ENCODE measurements at places on chromosomes 11 and 22.

GRCh38 chr11:67418476-67419281 lies 3.2 kb downstream of the CARNS1 start:
- DNase-seq, result no peak

DNA sequence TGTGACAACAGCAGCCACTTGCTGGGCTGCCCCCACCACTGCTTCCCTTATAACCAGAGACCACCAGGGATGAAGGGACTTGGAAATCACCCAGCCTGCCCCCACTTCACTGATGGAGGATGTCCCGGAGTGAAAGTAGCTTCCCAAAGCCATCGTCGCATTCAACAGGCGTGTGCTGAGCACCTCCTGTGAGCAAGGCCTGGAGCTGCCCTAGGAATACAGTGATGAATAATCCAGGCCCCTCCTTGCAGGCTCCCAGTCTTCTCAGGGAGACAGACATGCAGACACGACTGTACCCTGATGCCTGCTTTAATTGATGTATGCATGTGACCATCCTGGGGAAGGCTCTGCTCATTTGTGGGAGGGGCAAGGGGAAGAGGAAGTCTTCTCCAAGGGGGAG lies 22.6 kb downstream of the PTPN5 start:
- DNase-seq, result no peak

DNA sequence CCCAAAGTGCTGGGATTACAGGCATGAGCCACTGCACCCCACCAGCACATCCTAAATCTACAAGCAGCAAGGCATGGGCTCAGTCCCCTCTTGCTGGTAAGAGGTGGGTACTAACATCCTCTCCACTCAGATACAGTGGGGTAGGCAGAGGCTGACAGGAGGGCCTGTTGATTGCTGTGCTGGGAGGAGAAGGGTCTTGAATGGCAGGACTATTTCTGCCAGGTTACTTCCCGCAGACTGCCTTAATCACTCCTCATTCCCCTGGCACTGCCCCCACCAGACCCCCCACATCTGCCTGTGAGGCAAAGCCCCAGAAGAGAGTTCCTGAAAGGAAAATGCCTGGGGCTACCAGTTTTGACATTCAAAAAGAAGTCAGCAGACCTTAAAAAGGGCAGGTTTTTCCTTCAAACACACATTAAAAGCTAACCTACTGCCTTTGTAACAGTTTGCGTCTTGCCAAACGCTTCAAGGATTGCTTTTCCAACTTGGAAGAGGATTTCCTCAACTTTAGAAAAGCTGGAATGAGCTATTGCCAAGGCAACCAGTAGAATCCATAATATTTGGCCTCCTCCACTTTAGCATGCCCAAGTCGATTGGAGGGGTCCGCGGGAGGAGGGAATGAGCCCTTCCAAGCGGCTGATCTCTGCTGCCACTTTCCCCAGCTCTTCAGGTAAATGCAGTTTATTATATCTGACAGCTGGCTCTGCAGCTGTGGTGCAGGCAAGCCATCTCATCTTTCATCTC lies 62.0 kb downstream of the FDX1 start:
- no peak for DNase-seq

GRCh38 chr11:87491381-87491780 lies 453.6 kb downstream of the TMEM135 start:
- no peak for DNase-seq

- DNase-seq, result no peak
These were observed 5.1 kb downstream of the FOLR3 start for GRCh38 chr11:72140661-72141060.

- no peak for DNase-seq
These were observed 102.7 kb upstream of the MTNR1B start for GRCh38 chr11:92866679-92867282.

- no peak for DNase-seq
These were observed 6.2 kb upstream of the ANKRD13D start for GRCh38 chr11:67282876-67283371.

DNA sequence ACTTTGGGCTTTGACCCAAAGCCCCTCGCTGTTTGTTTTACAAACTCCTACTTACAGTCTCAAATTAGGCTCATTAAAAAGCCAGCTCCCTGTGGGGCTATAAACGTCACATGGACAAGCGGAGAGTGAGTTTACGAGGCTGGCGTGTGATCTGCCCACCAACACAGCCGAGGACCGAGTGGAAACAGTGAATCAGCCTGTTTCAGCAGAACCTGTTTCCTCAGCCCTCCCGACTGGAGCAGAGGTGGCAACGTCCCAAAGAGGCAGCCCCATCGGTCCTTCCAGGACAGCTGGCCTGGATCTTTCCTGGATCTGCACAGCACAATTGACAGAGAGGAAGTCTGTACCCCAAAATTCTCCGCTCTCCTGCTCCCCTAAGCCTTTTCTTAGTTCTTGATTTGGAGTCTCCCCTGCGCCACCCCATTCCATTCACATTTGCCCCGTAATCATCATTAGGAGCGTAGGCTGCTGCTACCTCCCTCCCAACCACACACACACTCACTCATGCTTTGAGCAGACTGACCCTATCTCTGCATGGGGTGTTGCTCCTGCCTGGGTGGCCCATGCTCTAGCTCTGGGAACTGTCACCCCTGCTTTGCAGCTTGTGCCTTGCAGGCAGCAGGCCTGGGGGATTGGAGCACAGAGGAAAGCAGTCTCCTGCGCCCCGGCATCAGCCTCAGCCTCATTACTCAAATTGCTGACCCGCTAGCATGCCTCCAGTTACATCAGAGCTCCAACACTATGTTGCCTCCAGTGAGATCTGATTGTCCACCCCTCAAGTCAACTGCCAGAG lies 117.8 kb downstream of the NAT10 start:
- no peak for DNase-seq

DNA sequence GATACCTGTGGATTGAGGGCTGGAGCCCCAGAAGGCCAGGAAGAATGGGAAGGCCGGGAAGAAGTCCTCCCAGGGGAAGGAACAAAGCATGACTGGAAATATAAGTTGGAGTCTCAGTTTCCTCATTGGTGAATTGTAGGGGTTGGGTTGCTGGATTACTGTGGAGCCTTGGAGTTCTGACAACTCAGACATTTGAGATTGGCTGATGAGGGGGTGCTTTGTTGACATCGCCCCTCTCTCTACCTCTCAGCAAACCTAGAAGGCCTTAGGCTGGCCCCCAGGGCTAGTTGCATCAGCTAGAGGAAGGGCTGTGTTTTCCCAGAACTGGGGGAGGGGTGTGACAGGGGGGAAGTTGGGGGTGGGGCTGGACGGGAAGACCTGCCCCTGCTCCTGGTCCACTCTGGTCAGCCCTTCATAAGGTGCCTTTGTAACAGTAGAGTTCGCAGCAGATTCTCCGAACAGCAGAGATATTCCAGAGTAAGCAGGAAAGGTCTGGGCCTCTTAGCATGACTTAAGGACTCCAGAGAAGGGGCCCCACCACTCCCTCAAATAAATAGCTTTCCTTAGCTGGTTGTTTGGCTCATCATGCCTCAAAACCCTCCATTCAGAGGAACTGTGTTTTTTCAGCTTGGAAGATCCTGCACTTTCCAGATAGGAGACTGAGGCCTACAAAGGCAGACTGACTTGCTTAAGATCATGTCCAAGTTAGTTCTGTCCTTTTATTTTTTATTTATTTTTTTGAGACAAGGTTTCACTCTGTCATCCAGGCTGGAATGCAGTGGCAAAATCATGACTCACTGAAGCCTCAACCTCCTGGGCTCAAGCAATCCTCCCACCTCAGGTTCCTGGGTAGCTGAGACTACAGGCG lies 12.5 kb upstream of the THRSP start:
- no peak for DNase-seq

GRCh38 chr11:95378789-95379188 lies 147.8 kb upstream of the SESN3 start:
- no peak for DNase-seq

- DNase-seq, result no peak
These were observed 74.3 kb downstream of the C11orf65 start for GRCh38 chr11:108393046-108393445.

DNA sequence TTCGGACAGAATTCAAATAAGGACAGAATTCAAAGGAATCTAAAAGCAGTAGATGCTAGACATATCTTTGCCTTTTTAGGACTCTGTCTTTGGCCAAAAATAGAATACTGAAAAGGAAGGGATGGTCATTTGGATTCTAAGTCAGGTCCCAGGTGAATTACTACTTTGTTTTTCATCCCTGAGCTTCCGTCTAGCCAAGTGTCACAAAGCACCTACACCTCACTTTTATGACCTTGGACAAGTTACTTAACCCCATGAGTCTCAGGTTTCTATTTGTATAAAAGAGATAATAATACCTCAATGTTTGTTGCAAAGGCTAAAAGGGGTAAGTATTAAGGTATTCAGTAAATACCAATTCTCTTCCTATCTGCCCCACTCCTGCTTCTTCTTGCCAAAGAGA lies 7.3 kb downstream of the KIF18A start:
- no peak for DNase-seq

DNA sequence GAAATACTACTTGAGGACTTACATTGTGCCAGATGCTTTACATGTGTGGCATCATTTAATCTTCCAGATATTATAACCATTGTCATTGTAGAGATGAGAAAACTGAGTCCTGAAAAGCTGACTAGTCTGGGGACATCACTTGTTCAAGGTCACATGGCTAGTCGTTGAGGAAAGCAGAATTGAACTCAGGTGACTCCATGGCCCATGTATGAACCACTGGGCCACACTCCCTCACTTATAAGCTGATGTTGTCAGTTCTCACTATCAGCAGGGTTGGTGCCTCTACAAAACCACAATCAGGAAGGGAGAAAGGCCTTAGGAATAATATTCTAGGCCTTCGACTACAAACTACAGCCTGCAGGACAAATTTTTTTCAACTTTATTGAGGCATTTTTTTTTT lies 26.1 kb upstream of the ADA2 start:
- no peak for DNase-seq

GRCh38 chr22:23831781-23832180 lies 7.0 kb downstream of the DERL3 start:
- DNase-seq, result no peak

GRCh38 chr11:74297484-74297883 lies 14.0 kb downstream of the P4HA3 start:
- DNase-seq, result no peak

DNA sequence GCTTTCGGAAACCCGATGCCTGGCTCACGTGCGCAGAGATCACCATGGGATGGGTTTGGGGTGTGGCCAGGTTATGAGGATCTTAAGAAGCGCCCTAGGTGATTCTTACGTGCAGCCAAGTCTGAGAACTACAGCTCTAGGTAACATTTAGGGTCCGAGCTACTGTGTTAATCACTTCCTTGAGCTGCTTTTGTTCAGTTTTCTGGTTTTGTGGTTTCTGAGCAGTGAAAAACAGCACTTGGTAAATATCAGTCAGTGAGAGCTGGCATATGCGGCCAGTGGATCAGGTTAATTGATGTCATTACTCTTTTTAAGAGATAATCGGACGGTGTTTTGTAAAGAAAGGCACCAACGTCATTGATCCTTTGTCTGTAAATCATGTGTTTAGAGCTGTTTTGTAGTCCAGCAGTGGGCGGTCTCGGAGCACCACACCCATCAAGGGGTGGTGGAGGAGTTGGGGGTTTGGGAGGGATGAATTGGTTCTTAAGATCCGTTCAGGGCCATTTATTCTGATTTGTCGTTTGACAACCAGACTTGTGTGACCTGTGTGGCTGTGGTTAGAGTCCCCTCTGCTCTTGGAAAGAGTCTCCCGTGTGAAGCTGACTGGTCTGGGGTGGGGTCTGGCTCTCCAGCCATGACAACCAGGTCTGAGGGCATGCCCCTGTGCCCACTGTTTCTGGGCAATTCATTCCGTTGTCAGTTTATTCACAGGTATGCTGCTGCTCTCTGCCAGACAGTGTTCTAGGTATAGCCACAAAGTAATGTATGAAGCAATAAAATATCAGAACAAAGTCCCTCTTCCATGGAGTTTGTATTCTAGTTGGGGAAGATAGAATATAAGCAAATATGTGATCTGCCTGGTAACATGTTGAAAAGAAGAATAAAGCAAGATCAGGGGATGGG lies 61.9 kb upstream of the SORL1-AS1 start:
- no peak for DNase-seq

DNA sequence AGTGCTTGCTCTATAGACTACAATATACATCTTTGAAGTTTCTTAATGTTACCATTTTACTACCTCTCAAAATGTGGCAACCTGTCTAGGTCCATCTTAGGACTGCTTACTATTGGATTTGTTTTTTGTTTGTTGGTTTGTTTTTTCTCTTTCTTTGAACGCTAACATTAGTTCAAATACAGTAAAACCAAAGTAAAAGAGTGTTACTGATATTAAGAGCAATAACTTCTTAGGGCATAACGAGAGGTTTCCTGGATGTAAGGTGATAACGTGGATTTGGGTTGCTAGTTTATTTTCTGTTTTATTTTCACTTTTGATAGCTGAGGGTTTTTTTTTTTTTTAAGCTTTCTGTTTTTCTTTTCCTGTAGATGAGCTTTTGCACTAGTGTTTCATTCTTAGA lies 43.6 kb downstream of the TMEM135 start:
- DNase-seq, result no peak

DNA sequence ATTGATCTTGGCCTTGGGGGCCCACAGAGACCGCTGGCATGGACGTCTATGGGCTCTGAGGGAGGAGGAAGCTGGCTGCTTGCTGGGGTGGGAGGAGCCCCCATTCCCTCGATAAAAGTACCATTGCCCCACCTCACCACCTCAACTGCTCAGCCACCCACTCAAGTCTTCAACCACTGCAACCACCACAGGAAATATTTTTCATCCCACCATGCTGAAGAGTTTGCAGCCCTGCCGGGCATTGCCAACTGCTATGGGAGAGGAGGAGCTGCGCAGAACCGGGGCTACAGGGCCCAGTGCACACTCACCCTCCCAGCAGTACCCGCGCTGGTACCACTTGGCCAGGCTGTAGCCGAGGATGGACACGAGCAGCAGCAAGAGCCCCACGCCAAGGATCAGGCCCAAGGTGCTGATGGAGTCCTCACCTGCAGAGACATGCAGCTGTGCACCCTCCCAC lies 29.2 kb downstream of the IL10RA start:
- DNase-seq, result no peak

DNA sequence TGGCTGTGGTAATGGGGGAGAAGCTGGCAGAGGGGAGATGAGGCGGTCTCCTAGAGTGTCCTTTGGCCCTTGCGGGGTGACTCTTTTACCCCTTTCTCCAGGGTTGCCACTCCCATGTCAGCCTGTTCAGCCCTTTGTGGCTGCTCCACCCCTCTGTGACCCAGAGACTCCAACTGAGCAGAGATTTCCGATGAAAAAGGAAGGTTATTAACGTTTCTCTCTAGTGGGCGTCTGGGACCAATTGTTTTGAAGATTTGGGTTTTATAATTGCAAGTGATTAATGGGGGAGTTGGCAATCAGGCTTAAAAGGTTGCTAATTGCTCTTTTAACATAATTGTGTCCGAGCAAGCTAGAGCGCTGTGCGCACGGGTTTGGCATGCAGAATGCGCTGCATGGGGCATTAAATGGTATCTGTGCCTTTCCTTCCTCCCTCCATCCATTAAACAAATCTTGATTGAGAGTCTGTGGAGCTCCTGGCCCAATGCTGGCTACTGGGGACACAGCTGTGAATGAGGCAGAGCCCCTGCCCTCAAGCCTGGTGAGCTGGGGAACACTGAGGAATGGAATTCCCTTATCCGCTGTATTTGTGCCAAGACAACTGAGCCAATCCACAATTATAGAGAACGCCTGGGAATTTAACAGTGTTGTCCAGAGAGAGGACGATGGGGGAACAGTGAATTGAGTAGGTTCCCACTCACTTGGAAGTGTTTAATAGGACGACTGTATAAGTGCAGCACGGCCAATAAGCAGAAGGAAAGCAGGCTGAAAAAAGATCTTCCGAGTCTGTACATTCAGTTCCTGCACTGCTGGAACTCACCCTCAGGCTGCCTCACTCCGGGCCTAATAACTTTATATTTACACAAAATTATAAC lies 295.9 kb downstream of the MIAT start:
- DNase-seq, result no peak

All from SHP77 treated with DMSO at 0.1 percent for 48 hours (cell line).